ENCODE measurements at places on chromosomes 1 and 21.

DNA sequence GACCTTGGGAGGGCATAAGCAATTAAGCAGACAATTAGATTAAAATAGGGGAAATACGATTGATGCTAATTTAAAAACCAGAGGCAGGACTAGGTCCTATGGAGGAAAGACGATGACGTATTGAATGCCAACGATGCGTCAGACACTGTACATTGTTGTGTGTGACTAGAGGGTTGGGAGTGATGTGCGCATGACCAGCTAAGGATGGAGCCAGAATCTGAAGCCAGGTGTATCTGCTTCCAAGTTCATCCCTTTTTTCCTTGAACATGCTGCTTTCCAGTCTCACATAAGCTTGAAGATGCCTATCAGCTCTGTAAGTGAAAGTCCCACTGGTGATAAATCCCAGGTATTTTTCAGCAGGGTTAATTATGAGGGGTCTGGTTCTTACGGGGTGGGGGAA, 576.2 kb downstream of the MATN1 start:
- no peak for DNase-seq

- no peak for DNase-seq
Observed at GRCh38 chr1:239511875-239512274, 125.5 kb downstream of the CHRM3 start.

GRCh38 chr1:169235568-169235967, 129.1 kb downstream of the ATP1B1 start:
- no peak for DNase-seq

- peak; percentile 87 for DNase-seq
Observed at GRCh38 chr1:206685769-206686477, 1.2 kb downstream of the MAPKAPK2 start.

- no peak for DNase-seq
Observed at GRCh38 chr1:36118447-36119204, 6.4 kb downstream of the COL8A2 start.

DNA sequence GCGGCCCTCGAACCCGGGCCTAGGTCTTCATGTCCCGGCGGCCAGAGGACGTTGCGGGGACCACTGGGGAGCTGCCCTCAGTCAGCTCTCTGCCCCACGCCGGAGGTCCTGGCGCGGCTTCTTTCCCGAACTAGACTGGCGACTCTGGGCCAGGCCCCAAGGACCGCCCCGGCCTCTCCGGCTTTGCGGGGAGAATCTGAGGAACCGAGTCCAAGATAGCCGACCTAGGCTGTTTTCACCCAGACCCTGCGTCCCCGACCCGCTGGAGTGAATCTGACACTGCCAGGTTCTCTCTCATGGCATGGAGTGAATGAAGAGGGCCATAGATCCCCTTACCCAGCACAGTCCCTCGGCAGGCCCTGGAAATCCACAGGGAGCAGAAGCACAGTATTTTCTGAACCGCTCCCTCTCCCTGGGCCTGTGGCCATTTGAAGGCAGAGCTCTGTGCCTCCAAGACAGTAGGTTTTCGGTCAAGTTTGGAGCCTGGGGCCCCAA, 9.9 kb upstream of the BARHL2 start:
- DNase-seq: no peak

GRCh38 chr1:36534711-36535412, 52.1 kb upstream of the CSF3R start:
- no peak for DNase-seq

- no peak for DNase-seq
Observed at GRCh38 chr1:155910621-155911121, 478 bp downstream of the RIT1 start.

- no peak for DNase-seq
Observed at GRCh38 chr1:174049514-174049913, 27.4 kb upstream of the RC3H1 start.

DNA sequence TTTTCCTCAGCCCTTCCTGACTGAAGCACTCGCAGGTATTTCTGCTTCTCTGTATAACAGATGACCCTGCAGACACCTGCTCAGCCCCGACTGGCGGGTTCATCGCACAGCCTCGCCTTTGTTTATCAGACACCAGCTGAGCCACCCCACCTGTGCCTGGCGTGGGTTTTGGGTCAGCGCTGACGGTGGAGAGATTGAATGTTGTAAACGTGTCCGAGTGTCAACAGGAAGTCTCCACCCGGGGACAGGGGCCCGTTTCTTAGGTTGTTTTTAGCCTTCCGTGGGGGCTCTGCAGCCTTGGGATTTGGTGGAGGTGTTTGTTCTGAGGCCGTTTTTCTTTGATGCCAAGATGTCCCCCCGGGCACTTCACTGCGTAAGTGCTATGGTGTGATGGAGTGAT, 60.1 kb downstream of the COL18A1 start:
- no peak for DNase-seq

GRCh38 chr1:24498589-24498988, 4.0 kb upstream of the RCAN3 start:
- no peak for DNase-seq

DNA sequence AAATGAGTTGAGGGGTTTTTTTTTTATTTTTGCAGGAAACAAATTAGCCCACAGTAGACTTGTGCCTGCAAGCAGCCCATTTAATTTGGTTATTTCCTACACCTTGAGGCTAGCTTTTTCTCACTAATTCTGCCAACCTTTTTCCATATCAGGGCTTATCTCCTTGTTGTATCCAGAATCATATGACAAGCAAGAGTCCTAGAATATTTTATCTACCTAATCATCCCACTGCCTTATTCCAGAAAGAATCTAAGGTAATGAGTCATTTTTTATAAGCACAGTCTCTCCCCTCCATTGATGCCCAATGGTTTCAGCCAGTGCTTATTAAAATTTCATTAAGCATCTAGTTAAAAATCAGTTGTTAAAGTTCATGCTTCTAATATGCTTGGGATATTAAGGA, 324.1 kb downstream of the BARHL2 start:
- no peak for DNase-seq

GRCh38 chr1:10795276-10796021, 997 bp downstream of the CASZ1 start:
- DNase-seq: no peak

DNA sequence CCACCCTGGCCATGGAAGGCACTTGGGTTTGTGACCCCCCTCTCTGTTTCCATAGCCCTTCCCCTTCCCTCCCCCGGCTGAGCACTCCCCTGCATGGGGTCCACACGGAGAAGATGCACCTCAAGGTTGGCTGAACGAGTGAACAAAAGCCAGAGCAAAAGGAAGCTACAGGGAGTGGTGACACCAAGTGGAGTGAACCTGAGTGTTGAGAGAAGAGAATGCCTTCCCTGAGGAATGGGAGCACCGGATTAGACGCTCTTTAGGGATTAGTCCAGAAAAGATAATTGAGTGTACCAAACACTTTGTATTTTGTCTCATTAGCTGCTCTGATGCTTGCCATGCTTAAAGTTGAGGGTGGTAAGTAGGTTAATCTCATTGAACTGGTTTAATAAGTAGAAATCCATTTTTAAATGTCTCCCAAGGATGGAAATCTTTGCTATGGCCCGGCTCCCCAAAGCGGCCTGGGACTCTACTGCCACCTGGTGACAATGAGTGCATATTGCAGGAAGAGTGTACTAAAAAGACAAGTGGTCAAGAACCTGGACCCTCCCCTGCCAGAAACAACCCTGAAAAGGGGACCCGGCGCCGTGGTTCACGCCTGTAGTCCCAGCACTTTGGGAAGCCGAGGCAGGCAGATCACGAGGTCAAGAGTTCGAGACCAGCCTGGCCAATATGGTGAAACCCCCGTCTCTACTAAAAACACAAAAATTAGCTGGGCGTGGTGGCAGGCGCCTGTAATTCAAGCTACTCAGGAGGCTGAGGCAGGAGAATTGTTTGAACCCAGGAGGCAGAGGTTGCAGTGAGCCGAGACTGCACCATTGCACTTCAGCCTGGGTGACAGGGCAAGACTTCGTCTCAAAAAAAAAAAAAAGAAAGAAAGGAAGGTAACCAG, 150.6 kb upstream of the ZC3H12A start:
- DNase-seq: peak; percentile 30

GRCh38 chr1:14756589-14757285, 158.3 kb downstream of the KAZN start:
- no peak for DNase-seq

DNA sequence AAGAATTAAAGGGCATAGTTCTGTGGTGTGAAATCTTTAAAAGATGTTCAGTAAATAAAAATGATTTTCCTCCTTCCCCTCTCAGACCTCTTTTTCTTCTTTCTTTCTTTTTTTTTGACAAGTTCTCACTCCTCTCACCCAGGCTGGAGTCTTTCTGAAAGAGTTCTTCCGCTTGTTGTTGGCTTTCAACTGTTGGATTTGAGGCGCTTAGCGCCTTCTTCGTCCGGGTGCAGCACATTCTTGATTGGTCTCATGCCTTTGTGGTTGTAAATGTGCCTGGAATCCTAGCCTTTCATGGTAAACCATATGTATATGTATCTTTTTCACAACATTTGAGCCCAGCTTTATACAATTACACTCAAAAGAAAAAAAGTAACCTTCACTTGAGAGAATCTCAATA, 980 bp upstream of the METTL18 start:
- peak; percentile 21 for DNase-seq

DNA sequence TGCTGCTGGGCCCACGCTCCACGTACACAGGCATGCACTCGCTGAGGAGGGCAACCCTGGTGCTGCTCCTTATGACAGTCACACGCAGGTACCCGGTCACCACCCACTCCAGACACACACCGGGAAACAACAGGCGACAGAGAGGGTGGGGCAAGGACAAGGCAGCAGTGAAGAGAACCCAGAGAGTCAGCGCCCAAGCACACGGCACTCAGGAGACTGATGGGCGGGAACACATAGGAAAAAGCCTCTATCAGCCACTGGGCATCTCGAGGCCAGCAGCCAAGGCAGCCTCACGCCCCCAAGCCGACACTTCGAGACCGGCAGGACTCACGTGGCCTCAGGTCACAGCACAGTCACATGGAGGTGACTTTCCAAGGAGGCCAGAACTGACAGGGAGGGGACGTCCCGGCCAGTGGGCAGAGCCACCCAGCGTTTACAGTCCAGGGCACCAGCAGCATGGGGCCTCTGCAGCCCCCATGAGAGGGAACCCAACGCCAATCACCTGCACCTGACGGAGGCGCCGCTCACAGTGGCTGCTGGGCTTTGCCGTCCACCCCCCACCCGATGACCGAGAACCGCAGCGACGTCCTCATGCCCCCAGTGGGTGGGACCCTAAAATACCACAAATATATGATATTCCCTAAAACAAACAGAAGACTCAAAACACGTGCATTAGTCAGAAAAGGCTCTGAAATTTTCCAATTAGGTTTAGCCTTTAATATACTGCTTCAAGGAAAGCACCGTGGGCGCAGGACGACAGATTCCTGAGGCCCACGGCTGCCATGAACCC, 19.7 kb downstream of the PTTG1IP start:
- no peak for DNase-seq

DNA sequence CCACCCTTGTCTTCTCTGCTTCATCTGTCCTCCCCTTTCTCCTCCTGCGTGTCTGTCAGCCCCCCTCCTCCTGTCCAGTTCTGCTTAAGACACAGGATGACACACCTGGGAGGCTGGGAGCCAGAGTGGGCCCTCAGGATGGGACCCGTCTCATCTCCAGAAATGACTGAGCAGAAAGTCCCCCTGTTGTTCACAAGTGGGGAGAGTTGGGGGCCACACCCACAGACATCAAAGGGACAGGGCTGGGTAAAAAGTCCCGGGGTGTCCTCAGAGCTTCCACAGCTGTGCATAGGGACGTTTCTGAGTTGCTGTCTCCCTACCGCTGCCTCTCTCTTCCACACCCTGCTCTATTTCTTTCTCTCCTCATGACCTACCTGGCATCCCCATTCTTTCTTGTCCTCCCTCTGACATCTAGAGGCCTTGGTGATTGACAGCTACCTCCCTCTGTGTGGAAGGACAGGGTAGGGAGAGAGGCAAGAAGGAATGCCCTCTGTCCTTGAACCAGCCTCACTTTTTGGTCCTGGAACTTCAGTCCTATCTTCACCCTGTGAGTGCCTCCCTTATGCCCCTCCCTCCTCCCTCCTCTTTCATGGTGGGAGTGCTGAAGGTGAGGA, 19.5 kb upstream of the SH2D2A start:
- no peak for DNase-seq

DNA sequence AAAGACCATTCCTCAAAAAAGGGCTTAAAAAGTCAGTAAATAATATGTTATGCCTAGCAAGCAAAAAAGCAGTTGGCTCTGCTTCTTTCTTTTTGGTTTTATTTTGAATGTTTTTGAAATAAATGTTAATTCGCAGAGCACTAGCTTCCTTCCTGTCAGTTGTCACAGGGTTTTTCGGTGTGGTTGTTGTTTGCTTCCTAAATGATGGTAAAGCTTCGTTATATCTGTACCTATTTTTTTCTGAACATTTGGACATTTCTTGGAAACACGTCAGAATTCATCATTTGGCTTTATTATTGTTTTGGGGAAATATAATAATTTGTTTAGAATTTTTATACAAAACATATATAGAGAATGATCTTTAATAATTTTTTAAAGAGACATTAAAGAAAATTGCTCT, 351.9 kb upstream of the SGIP1 start:
- DNase-seq: no peak

- DNase-seq: no peak
Observed at GRCh38 chr1:228917342-228917741, 182.1 kb downstream of the RHOU start.

DNA sequence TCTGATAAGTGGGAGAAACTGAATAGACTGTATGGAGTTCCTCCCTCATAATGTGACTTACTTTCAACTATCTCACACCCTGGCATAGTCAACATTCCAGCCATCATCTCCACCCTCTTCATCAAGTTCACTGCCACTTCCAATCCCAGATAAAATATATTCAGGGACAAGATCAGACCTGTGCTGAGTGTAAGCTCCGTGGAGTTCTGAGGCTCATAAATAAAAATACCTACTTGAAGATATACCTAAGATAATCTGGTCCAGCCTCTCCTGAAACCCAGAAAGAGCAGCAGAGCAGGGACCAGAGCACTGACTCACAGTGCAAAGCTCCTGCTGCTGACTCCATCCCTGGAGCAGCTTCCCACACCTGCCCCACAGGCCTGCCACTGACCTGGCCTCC, 1.7 kb upstream of the LCE7A start:
- no peak for DNase-seq

DNA sequence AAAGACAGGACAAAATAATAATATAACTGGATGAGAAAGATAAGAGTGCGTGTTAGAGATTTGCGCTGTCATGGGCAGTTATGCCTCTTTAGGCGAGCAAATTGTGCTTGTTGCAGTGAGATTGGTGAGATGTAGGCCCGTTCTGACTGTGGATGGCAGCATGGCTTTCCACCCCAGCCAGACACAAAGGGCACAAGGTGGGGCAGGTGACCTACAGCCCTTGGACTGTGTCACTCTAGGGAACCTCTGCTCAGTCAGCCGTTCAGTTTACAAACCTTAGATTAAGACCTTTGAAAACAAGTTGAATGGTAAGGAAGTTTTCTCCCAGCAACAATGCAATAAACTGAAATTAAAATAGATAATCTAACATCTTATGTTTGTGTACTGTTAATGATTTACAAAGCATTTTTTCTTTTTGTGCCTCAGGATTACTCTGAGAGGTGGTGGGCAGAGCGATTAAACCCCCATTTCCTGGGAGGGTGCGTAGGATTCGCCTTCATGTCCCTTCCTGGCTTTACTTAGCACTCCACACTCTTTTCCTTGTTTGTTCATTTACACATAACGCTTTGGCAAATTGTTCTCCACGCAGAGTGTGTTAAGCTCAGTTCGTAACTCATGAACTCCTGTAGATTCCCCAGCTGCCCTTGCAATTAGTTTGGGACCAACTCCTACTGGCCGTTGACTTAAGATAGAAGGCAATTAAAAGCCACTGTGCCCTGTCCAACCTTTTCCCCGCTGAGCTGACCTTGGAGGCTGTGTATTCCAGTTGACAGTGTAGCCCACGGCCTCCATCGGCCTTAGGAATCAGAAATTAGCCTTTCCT, 58.1 kb upstream of the IGSF5 start:
- DNase-seq: no peak

GRCh38 chr1:208533746-208534598, 289.8 kb upstream of the PLXNA2 start:
- no peak for DNase-seq

- no peak for DNase-seq
Observed at GRCh38 chr1:38006008-38006828, 904 bp upstream of the FHL3 start.
